CD4-positive, alpha-beta T cell treated with Interferon gamma for 1 hour (primary cell): ENCODE measurements at places on chromosomes 7 and 10.

- DNase-seq, result no peak
These were observed 129.6 kb downstream of the DKK1 start for GRCh38 chr10:52443419-52444388.

DNA sequence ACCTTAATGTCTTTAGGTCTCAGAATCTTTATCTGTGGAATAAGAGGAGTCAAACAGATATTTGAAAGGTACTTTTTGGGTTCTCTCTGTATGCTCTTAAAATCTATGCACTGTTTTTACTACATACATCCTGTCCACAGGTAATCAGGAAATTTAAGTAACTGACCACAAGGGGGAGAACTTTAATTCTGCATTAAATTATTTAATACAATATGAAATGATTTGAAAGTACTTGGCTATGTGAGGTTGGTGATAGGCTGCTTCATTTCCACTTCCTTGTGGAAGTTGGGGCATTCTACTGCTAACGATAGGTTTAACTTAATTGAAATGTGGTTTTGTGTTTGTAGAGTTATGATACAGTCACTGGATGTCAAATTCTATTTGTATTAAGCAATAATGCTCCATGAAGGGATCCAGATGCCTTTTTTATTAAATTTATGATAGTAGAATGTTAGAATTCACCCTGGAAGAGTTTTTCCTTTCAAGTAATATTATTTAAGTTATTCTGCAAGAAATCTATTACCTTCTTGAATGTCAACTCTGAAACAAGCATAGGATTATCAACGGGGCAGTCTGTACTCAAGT is 6.0 kb downstream of the TEX47 start:
- DNase-seq, result no peak

DNA sequence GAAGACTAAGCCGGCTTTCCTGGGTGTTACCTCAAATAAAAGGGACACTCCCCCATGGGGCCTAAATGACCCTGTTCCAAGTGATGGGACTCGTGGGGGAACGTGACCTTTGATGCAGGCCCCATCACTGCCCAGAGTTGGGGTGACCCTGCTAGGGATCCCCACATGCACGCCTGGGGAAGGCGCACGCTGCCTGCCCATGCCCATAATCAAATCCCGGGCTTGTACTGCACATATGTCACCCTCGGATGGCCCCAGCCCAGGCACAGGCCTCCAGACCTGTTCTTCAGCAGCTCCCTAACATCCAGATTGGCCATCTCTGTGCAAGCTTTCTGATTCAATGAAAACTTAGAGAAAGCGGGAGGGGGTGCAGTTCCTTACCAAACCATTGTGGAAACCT is 14.7 kb downstream of the EBF3 start:
- DNase-seq, result no peak

DNA sequence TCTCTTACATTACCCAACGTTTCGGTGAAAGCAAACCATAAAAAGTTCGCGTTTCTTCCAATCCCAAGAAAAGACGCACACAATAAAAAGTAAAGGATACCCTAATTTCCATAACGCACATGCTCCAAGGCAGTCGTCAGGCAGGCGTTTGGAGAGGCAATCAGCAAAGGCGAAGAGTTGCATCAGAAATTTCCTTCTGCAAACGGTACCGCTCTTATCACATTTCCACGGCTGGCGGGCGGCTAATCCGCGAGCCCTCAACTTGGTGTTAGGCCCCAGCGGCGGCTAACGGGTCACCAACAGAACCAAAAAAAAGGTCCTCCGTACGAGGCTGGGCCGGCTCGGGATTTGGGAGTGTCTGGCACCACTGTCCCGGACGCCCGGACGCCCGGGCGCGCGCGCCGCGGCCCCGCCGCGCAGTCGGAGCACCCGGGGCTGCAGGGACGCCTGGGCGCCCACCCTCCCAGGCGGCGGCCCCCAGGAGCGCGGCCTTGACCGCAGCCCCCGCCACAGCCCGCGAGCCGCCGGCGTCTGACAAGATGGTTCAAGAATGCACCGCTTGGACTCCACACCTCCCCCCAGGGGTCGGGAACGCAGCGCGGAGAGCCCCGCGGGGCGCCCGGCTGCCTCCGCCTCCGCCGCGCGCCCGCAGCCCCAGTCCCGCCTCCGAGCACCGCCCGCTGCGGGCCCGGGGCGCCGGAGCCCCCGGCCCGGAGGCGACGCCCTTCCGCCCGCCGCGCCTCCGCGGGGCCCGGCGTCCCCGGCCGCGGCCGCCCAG is 9.8 kb upstream of the GRB10 start:
- no peak for DNase-seq

DNA sequence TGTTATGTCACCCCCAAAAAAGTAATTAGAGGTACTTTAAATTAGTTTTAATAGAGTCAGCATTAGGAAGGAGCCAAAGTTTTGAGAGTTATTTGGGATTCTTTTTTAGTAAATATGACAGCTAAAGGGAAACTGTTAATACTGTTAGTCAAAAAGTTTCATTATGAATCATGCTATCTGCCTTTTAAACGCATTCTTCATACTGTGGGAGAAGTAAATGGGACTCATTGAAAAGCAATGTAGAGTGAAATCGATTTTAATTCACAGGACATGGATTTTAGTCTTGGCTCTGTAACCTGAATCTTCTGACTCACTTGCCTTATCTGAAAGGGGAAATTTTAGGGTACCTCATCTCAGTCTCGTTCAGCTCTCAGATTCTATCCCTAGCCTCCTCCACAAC is 105.1 kb downstream of the AASS start:
- DNase-seq, result no peak

DNA sequence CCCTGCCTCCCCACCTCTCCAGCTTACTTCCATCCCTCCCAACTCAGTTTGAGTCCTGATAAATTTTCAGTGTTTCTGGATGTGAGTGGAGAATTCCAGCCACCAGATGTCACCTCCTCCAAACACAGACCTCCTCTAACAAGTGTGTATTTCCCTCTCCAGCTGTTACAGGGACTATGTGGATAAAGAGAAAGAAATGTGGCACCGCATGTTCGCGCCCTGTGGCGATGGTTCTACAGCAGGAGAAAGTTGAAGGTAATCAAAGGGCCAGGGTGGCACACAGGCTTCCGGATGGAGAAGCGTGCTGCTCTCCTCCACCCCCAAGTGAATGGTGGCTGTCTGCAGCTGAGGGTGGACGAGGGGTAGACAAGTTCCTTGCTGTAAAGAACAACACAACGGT is 14.7 kb downstream of the FKBP6 start:
- no peak for DNase-seq
